Right cardiac atrium (tissue), 5 donors: ENCODE measurements at places on chromosomes 16 and 17. TPM values are rescaled to one million over a fixed set of nuclear protein-coding genes. Genes with fewer than 3 reads are reported as not detected.

ZG16 gene
- not detected for polyA plus RNA-seq

PROCA1 gene
- polyA plus RNA-seq = 2.2 TPM

GPR139 gene
- not detected for polyA plus RNA-seq

ARL5C gene
- polyA plus RNA-seq = not detected

STH gene
- polyA plus RNA-seq = not detected

LRRC3C gene
- not detected for polyA plus RNA-seq
